Choroid plexus epithelial cell (primary cell): ENCODE measurements at places on chromosomes 1 and 21.

- DNase-seq: peak; percentile 67
Measured at GRCh38 chr1:220189750-220190347, 82.4 kb downstream of the RAB3GAP2 start.

DNA sequence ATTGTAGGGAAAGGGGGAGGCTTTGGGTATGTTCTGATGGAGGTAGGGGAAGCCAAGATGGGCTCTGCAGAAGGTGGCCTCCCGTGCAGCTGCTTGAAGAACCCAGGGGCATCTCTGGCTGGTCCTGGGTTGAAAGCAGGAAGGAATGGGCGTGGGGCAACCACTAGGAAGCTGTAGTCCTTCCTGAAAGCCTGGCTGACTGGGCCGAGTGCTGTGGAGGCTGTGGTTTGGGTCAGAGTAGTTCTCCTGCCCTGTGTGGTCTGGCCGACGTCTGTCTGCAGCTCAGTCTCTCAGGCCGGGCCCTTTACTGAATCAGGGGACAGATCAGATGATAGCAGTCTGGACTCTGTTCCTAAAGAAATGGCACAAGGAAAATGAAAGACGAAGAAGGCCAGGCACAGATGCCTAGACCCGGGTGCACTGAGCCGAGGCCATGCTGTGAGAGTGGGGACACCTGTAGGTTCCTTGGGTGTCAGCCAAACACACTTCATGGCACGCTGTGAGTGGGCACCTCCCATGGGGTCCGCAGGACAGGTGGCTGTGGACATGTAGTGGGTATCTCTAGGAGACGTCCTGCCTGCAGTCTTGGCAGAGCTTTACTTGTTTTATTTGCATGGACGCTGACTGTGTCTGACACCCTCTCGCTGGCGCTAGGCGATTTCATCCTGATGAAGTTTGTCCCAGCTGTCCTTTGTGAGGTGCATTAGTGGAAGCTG is 87.0 kb downstream of the POFUT2 start:
- DNase-seq: no peak

- no peak for DNase-seq
Measured at GRCh38 chr1:74334147-74334546, 99.0 kb downstream of the TNNI3K start.

DNA sequence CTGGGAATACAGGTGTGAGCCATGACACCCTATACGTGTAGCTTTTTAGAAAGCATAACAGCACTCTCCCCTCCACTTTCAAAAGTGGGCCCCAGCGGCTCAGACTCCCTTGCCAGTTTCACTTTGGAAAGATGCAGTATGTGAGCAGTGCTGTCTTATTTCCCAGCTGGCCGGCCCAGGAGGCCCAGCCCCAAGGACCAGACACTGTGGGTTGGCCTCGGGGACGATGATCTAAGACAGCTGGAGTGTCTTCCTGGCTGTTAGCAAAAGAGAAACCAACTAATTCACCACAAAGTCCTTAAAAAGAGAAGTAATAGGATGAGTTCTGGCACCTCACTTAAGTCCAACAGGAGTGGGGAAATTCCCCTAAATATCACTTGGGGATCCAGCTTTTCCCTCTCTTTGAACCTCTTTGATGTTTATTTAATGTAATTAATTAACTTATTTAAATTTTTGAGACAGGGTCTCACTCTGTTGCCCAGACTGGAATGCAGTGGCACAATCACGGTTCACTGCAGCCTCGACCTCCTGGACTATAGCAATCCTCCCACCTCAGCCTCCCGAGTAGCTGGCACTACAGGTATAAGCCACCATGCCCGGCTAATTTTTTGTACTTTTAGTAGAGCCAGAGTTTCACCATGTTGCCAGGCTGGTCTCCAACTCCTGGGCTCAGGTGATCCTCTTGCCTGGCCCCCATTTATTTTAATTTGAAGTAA is 17.6 kb upstream of the CLIC4 start:
- DNase-seq: peak; percentile 95

DNA sequence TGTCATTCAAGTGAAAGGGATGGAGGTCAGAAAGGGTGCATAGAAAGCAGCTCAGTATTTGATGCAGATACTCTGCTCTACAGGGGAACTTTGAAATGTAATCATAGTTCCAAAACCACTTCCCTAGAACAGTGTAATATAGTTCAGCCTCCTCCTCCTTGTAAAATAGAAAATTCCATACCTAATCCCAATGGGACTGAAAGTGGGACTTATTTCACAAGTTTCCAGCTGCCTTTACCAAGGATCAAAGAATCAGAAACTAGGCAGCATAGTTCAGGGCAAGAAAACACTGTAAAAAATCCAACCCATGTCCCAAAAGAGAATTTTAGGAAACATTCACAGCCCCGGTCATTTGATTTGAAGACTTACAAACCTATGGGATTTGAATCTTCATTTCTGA is 8.1 kb upstream of the TMCO2 start:
- no peak for DNase-seq

- DNase-seq: no peak
Measured at GRCh38 chr1:84155517-84155916, 11.4 kb downstream of the PRKACB start.

DNA sequence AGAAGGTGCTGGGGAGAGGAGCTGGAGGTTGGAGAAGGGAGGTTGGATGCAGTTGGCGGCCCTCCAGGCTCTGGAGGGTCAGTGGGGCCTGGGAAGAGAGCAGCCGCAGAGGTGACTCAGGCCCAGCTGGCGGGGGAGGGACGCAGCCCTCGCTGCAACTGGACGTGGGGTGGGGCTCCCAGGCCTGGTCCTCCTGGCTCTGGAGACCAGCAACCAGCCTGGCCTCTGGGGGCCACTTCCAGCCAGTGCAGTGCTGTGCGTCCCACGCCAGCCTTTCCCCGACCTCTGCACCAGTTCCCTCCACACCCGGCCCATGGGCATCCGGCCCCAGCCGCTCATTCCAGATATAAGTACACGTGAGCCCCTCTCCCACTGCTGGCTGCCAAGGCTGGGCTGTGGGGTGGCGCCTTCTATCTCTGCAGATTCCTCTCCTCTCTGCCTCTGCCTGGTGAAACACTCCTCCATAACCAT is 38.0 kb upstream of the COL18A1 start:
- DNase-seq: peak; percentile 93

- DNase-seq: peak; percentile 7
Measured at GRCh38 chr1:200708769-200709168, 29.9 kb upstream of the CAMSAP2 start.

DNA sequence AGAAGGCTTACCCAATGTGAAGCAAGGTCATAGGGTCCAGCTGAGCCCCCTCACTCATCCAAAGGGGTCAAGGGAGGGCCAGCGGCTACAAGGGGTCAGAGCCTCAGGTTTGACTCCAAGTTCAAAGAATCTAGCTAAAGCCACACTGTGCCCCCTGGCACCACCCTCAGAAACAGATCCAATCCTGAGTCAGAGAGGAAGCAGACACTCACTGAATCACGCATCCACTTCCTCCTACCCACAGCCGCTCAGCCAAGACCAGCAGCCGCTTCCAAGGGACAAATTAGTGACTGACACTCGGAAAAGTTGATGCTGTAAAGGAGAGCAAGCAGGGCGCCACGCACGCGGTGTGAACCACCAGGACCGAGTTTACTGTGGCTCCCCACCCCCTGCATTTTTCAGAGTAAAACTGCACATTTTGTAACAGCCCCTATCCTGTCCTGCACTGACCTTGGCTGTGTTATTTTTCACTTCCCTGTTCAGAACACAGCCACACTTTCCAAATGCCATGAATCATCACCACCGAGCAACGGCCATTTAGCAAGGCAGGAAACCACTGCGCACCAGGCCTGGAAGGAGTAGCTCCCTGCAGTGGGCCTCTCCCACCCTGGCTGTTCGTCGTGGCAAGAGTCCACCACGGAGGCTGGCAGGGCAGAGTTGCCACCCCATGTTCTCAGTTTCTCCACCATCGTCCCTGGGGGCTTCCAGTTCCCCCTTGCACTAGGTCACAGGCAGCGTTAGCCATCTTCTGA is 147.8 kb downstream of the TOMM20 start:
- DNase-seq: peak; percentile 99

DNA sequence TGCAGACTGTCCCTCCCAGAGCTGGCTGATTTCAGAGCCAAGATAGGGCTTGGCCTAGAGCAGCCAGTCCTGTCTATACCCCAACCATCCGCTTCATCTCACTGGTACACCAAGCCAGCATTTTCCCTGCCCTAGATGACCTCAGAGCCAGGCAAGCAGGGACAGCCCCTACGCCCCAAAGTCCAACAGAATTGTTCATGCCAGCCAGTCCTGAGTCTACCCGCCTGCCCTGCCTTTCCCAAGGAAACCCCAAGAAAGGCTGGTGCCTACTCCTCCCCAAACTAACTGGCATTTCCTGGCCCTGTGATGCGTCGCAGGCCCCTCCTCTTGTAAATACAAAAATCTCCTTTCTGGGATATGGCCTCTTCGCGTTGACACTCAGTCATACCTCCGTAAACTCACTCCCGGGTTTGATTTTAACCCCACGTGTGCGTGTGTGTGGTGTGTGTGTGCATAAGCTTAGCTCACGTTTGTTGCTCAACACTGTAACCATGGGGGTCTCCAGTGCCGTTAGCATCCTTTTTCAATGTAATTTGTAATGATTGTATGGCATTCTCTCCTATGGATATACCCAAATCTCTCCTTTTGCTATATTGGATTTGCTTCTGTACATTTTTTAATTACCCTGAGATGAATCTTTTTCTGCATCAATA is 75.3 kb downstream of the SIK1 start:
- no peak for DNase-seq

- DNase-seq: peak; percentile 96
Measured at GRCh38 chr1:159015440-159015909, 5.8 kb downstream of the IFI16 start.

- DNase-seq: peak; percentile 94
Measured at GRCh38 chr1:93701629-93702028, 20.0 kb upstream of the BCAR3 start.

DNA sequence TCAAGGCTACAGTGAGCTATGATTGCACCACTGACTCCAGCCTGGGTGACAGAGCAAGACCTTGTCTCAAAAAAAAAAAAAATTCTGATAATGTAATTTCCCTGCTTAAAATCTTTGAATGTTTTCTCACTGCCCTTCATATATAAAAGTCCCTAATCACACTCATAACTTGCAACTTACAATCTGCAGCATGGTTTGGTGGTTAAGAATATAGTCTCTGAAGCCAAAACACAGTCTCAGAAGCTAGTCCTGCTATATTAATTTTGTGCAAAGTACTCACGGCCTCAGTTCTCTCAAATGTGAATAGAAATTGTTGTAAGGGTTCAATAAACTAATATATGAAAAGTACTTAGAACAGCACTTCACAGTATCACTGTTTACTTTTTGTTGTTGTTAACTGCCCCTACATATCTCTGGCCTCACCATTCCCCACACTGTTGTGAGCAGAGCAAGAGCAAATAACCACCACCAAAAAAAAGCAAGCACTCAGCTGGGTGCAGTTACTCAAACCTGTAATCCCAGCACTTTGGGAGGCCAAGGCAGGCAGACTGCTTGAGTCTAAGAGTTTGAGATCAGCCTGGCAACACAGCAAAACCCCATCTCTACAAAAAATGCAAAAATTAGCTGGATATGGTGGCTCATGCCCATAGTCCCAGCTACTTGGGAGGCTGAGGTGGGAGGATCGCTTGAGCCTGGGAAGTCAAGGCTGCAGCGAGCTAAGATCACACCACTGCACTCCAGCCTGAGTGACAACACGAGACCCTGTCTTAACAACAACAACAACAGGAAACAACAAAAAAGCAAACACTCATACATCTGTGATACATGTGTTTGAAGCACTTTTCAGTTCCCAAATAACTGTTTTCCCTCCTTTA is 22.4 kb downstream of the ASH1L start:
- no peak for DNase-seq

GRCh38 chr21:32256873-32257620 is 21.8 kb downstream of the MIS18A start:
- peak; percentile 92 for DNase-seq

- DNase-seq: no peak
Measured at GRCh38 chr1:240813720-240814119, 201.8 kb upstream of the GREM2 start.

GRCh38 chr1:195804547-195804946 is 803.7 kb downstream of the KCNT2 start:
- DNase-seq: no peak

- DNase-seq: no peak
Measured at GRCh38 chr21:17501107-17502006, 11.5 kb upstream of the CXADR start.

GRCh38 chr1:224343679-224344078 is 13.0 kb upstream of the CNIH4 start:
- DNase-seq: no peak

DNA sequence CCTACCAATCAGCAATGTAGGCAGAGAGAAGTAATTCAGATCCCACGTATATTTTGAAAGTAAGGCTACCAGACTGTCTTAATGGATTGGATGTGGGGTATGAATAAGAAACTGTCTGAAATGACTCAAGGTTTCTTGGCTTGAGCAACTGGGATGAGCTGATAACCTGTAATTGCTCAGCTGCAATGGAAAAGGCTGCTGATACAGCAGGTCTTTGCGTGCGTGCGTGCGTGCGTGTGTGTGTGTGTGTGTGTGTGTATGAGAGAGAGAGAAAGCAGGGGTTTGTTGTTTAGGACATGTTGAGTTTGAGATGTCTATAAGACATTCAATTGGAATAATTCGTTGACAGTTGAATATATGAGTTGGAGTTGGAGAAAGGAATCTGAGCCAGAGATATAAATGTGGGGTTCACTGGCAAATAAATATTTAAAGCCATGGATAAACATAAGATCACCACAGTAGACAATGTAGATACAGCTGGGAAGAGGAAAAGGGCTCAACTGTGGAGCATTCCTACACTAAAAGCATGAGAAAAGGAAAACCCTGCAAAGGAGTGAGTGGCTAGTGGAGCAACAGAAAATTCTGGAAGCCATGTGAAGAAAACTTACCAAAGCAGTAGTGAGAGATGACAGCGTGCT is 72.9 kb downstream of the UCHL5 start:
- DNase-seq: no peak

- no peak for DNase-seq
Measured at GRCh38 chr21:28311411-28312190, 681.1 kb downstream of the LTN1 start.

GRCh38 chr21:23740463-23740862 is 1866.8 kb downstream of the MRPL39 start:
- DNase-seq: no peak

DNA sequence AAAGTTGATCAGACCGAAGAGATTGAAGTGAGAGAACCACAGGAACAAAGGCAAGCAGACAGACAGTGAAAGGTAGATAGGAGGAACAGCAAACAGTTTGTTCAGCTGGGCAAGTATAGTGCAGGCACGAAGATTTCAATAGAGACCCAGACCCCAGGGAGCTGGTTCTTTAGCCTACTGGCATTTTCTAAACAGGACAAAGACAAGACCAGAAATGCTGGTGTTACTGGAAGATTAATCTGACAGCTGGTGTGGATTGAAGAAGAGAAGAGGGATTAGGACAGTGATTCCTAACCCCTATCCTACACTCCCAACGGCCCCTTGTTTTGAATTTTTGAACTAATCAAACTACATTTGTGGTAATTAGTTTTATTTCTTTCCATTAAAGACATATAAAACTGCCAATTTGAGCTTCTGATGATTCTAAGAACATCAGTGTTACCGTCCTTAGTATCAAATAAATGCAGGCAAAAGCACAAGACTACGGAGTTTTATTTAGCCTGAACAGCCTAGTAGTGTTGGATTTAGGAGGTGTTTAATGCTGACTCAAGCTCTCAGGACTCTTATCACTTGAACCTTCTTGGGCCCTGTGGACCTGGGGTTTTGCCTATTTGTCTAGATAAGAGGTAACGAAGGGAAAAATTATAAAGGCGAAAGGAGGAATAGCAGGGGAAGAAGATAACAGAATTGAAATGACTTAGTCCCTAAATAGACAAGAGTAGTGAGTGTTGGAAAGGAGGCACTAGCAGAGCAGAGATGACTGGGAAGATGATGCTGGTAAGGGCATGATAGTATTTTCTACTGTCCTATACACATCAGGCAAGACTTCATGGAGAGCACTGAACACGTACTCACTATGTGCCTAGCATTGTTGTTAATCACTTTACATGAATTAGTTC is 2.0 kb downstream of the NPL start:
- DNase-seq: no peak
